A673 (cell line): ENCODE measurements at places on chromosomes 3 and 15. TPM values are rescaled to one million over a fixed set of nuclear protein-coding genes. Genes with fewer than 3 reads are reported as not detected.

DNA sequence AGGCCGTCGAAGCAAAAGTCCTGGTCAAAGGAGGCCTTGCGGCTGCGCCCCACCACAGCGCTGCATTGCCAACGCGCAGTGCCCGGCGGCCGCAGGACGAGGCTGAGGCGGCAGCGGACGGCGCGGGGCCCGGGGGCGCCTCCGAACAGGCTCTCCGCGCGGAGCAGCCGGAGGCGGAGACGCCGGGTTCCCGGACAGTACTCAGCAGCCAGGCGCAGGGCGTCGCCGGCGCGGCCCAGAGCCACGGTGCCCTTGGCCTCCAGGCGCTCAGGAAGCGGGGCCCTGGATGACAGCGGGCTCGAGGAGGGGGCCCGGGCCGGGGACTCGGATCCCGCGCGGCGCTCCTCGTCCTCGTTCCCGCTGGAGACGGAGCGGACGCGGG lies 1.1 kb downstream of the C2CD4B start:
- peak; percentile 34 for DNase-seq

GMNC gene
- 1.9 and 3.7 TPM in 2 replicates for total RNA-seq

DNA sequence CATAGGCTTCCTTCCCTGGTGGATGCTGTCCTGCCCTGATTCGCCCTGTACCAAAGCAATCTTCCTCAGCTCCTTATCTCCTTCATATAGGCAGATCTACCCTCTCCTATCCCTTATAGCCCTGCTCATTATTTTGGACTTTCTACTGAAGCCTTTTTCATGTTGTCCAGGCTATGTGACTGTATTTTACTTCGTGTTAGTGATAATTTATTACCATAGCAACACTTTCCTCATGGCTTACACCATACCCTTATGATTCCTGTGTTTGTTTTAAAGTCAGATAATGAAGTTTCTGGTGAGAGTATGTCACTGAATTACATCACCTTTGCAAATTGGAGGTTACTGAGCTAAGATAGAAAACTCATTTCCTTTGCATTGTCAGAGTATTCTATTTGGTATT lies 352.6 kb downstream of the NLGN1 start:
- peak; percentile 14 for DNase-seq

- no peak for DNase-seq
These were observed 367.7 kb downstream of the MAGI1 start for GRCh38 chr3:65671004-65671403.

UTS2B gene
- 2.4 and 4.7 TPM in 2 replicates for total RNA-seq

DNA sequence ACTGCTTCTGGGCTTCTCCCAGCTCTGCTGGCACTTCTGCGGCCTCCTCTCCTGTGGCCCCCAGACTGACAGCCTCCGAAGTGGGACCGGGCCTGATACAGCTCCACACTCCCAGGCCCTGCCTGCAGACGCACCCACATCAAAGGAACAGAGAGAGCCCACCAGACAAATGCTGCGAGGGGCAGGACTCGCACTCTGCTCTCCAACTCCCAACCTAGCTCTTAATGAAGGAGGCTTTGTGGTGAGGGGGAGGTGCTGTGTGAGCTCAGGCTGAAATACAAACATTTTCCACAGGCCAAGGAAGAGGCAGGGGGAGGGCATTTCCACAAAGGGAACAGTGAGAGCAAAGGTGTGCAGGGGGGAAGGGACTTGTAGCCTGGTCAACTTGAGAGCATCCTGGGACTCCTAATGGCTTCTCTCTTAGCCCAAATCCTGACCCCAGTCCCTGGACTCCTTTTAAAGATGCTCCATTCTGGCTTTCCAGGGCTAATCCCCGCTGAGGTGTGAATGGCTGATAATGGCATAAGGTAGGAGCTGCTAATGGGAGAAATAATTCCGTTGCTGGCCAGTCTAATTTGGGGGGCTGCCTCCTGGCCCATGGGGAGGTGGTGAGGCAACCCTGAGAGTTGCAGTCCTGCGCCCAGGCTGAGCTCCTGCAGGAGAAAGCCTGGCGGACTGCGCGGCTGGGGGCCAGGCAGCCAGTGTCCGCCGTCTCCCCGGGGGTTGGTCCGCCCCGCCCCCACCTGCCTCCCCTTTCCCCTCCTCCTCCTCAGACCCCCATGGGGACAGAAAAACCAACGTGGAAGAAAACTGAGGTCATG lies 9.6 kb downstream of the LINGO1 start:
- no peak for DNase-seq

GRCh38 chr3:133742351-133743091 lies 3.7 kb upstream of the TF start:
- no peak for DNase-seq

DNA sequence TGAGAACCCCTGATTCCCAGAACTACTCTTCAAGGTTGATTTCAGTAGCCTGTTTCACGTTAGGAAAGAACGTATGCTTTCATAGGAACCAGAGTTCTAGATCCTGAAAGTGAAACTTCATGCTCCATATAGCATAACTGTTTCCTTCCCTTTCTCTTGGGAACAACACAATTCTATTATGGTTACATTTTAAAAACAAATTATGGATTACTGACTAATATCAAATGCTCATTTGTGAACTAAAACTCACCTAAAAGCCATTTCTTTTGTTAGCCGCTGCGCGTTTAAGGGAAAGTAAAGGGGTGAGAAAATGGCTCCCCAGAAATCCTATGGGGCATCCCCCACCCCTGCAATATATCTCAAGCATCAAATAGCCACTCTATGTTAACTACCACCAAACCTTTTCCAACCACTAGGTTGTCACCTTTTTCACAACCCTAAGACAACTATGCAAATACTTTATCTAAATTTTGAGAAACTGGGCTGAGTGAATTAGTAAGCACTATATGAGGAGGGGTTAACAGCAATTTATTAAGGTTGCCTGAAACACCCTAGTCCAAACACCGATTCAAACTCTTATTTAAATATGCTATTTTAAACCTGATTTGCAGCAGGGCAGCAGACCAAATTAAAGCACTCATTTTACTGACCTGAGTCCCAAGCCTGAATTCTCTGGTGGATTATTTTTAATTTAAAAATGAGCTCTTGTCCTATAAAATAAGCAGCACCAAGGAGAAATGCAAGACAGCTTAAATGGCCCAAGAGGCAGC lies 2.4 kb downstream of the SIAH2 start:
- DNase-seq: no peak
